ENCODE measurements at places on chromosomes 16 and 17.

- DNase-seq, result no peak
Observed at GRCh38 chr16:54216268-54216667, 70.3 kb downstream of the IRX3 start.

DNA sequence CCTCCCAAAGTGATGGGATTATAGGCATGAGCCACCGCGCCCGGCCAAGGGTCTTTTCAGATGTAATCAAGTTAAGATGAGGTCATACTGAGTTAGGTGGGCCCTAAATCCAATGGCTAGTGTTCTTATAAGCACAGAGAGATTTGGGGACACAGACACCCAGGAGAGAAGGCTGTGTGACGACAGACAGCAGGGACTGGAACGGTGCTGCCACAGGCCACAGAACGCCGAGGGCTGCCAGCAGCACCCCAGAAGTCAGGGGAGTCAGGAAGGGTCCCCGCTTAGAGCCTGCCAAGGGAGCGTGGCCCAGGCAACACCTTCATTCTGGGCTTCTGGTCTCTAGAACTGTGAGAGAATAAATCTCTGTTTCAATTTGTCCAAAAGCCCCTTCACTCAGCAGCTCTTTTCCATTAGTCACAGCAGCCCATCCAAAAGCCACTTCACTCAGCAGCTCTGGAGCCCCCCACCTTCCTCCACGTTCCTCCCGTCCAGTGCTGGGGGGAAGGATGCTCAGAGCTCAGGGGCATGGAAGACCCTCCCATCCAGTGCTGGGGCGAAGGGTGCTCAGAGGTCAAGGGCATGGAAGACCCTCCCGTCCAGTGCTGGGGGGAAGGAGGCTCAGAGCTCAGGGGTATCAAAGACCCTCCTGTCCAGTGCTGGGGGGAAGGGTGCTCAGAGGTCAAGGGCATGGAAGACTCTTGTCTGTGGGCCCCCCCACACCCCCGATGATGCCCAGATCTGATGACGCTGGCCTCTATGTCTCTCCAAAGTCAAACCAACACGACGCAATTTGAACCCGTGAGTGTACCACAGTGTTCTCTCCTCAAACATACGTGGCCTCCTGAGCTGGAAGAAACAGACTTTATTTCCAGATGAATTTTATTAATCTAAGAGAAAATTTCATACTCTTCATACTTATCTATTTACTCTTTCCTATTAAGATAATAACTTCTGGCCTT, 11.9 kb downstream of the RAB40B start:
- DNase-seq, result no peak

DNA sequence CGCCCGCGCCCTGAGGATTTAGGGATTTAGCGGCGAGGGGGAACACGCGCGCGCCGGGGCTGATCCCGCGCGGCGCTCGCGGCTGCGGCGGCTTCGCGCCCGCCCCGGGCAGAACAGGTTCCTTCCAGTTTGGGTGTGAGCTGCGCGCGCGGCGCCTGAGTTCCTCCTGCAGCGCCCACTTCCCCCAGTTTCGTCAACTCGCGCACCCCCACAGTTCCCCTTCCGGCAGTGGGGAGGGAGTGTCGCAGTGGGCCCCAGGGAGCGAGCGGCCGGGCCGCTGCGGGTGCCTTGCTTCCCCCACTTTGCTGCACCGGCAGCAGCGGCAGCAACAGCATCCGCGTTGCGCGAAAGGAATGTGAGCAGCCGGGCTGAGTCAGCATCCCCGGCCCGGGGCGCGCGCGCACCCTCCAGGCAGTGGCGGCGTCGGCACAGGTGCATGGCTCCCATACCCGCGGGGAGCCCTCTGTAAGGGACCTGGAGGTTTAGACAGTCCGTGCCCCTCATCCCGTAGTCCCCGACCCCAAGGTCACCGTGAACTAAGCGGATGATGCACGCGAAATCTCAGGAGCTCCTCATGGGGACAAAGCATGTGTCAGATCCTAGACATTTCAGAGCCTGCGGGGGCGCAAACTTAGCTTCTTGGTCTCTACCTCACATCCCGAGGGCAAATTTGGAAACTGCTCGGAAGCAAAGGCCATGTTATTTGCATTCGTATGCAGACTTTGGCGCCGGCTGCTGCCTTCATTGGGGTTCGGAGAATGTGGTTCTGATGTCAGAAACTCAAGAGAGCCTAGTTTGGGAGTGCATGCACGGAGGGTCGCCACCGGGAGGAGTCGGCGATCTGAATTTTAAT, 767 bp downstream of the ARSG start:
- DNase-seq, result peak; percentile 91

DNA sequence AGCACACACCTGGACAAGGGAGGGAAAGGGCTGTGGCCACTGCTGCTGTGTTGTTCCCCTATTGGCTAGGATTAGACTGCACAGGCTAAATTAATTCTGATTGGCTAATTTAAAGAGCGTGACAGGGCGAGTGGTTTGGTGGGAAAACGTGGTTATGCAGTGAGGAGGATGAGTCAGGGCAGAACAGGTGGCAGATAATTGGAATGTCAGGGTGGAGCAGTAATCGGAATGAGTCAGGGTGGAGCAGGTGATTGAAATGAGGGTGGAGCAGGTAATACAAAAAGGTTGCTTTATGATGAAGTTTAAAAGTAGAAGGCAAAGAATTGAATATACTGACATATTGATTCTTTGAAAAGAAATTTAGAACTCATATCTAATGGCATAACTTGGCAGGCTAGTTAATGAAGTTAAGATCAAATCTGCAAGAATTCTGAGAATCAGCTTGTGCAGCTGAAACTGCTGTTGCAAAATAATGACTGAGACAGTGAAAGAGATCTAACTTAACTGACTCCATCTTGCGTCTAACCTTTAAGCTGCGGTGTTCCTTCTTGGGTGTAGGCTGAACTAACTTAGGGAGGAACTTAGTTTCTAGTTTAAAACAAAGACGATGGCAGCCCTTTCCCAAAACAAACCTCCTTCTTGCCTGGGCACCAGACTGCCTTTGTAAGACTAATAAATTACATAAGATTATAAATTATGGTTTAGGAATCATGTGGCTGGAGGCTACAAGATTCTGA, 174.3 kb downstream of the UTP18 start:
- DNase-seq, result no peak

DNA sequence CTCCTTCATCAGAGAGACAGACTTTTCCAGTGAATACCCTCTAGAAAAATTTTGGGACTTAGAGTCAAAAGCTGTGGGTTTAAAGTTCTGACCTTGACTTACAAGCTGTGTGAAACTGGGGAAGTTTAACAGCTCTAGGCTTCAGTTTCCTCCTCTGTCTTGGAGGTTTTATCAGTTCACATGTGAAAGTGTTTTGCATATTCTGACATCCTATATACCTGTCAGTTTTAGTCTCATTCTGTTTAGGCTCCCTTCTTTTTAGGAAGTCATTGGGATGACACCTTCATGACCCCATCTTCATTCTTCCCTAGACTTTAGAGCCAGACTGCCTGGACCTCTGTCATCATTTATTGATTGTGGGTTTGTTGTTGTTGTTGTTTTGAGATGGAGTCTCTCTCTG, 44.4 kb downstream of the YPEL2 start:
- no peak for DNase-seq

DNA sequence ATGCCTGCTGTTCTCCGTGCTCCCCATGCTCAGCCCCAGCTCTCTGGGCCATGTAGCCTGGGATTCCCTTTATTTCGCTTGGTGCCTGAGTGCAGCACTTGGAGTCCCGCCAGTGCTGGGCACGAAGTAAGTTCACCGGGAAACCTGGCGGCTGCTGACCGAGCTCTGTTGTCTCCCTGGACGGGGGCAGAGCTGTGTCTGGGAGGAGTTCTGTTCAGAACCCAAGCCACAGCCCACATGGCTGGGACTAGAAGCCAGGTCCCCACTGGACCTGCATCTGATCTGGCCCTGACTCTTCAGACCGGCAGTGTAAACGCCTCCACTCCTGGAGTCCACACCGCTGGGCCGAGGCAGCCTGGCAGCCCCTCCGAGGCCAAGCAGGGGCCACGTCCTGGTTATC, 37.5 kb upstream of the CIBAR2 start:
- no peak for DNase-seq

DNA sequence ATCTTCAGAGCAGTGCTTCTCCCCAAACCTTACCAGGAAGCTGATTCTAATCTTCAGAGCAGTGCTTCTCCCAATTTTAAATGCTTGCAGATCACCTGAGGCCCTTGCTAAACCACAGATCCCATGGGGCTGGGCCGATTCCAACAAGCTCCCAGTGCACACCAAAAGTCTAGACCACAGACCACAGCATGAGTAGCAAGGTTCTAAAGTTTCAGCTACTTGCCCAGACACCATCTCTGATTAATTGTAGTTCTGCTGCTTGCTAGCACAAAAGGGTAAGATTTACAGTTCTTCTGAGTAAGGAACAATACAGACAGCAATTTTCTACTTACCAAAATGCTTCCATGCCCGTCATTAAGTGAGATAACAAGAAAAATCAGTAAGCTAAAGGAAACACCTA, 12.2 kb downstream of the CLEC3A start:
- DNase-seq, result no peak

GRCh38 chr16:81517629-81518438, 73.2 kb downstream of the CMIP start:
- no peak for DNase-seq

DNA sequence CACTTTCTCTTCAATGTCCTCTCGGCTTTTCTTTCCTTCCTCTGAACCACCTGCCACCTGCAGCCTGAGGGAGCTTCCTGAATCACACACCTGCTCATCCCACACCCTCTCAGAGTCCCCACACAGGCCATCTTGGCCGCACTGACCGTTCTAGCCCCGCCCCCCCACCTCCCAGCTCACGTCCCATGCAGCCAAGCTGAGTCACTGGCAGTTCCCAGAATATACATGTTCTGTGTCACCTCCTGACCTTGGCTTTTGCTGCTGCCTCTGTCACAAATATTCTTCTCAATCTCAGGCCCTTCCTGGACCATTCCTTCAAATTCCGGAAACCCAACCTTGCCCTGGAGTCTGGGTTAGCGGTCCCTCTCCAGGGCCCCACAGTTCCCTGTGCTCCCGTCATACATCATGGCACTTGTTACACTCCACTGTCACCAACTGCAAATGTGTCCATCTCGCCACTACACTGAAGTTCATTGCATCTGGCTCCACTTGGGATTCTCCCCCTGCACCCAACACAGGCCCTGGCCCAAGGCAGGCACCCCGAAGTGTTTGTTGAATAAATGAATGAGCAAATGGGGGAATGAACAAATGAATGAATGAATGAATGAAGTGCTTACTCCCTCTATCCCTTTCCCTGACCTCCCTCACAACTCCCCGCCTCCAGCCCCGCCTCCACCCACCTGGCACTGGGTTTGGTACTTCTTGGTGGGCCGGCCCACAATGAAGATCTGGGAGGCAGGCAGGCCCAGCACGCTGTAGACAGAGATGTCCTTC, 12.8 kb downstream of the PIMREG start:
- no peak for DNase-seq

GRCh38 chr17:2847381-2848333, 51.4 kb downstream of the RAP1GAP2 start:
- DNase-seq, result no peak

DNA sequence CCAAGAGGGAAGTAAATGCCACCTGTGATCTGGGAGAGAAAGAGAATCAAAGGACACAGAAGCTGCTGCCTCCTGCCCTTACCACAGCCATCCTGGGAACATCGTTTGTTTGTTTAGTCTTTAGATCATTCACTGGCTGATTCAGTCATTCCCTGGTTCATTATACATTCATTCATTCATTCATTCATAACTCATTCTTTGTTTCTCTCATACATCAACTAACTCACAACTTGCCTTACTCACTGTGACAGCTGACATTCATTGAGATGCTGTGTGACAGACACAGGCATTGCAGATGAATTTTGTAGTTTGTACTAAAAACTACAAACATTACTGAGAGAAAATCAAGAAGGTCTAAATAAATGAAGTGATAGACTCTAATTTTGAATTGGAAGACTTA, 291.0 kb upstream of the TNRC6C start:
- no peak for DNase-seq

DNA sequence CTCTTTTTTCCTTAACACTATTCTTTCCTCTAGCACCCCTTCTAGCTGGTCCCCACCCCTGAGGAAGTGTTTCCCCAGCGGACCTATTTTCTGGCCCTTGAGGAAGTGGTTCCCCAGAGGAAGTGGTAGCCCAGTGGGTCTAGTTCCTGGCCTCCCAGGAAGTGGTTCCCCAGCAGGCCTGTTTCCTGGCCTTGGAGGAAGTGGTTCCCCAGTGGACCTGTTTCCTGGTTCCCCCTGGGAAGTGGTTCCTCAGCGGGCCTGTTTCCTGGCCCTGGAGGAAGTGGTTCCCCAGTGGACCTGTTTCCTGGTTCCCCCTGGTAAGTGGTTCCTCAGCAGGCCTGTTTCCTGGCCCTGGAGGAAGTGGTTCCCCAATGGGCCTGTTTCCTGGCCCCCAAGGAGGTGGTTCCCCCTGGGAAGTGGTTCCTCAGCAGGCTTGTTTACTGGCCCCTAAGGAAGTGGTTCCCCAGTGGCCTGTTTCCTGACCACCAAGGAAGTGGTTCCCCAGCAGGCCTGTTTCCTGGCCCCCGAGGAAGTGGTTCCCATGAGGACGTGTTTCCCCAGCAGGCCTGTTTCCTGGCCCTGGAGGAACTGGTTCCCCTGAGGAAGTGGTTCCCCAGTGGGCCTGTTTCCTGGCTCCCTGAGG, 58.3 kb downstream of the NTN1 start:
- no peak for DNase-seq

DNA sequence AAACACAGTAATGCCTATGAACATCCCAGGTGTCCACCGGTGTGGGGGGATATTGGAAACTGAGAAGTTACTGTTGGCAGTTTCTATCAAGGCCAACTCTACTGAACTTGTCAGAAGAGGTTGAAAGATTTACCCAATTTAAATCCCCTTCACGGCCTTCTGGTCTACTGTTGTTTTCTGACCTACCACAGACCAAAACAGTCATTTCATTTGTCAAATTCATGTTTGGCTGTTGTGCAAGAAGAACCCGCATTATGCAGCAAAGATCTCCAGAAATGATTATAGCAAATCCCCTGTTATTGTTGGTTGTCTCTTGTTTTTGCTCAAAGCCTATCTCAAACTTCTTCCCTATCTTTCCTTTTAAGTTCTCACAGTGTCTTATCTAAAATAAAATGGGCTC, 73.1 kb upstream of the MAF start:
- no peak for DNase-seq

- DNase-seq, result no peak
Observed at GRCh38 chr16:3471518-3472176, 23.6 kb downstream of the C16orf90 start.

DNA sequence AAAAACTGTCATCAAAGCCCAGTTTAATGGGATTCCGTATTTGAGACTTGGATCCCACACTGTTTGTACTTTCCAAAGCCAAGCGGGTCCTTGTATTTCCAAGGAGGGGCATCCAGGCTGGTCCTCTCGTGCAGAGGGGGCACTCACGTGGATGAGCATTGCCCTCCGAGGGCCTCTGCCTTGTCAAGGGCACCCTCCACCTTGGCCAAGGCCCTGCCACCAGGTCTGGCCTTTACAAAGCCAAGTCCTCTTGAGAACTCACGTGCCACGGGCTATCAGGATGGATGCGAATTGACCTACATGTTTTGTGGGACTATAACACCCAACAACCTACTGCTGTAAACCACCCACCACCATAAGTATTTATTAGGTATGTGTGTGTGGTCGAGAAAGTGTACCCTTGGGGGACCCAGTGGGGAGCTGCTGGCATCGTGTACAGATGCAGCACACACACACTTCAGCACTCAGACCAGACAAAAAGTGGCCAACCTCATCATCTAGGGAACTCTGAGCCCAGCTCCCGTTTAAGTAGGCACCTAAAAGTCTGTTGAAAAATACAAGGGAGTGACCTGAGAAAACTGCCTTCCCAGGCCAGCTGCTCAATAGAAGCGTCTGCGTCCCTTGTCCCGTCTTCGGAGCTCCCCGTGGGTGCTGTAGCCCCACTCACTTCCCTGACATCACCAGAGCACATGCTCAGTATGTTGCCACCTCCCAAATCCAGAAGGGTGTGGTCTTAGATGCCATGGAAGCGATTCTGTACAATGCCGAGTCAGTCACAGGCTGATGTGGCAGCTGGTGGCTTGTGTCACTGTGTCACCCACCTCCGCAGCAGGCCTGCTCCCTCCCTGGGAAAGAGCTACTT, 12.9 kb downstream of the MAP1LC3B start:
- no peak for DNase-seq
